Brain microvascular endothelial cell (primary cell): ENCODE measurements at places on chromosomes 6 and 20.

- no peak for DNase-seq
These were observed 16.7 kb upstream of the OSTM1 start for GRCh38 chr6:108091288-108091687.

- no peak for DNase-seq
These were observed 652.5 kb upstream of the EPHA7 start for GRCh38 chr6:94071835-94072234.

DNA sequence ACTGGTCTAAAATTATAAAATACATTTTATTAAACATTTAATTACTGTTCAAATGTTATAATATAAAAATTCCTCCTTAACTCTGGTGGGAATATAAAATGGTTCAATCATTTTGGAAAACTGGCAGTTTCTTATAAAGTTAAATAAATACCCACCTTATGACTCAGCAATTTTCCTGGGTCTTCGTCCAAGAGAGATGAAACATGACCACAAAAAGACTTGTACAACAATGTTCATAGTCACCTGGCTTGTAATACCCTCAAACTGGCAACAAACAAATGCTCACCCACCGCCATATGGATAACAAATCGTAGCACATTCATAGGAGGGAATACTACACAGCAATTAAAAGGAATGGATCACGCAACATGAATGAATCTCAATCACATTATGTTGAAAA is 66.0 kb upstream of the RIN2 start:
- DNase-seq: no peak

DNA sequence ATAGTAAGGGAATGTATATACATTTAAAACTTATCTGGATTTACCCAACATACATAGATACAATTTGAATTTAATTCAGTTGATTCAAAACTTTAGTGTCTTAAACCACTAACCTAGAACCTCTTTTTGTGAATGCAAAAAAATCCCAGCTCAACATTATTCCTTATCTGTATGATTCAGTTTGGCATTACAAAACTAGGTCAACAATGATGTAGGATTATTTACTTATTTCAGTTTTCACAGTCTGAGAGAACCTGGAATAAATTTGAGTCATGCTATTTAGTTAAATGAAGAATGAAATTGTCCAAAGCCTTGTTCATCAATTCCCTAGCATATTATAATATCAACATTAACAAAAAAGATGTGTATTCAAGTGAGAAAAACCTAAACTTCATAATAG is 7.4 kb upstream of the PLCB1 start:
- no peak for DNase-seq

- peak; percentile 29 for DNase-seq
These were observed 375.8 kb downstream of the QKI start for GRCh38 chr6:163790266-163790840.

- DNase-seq: no peak
These were observed 18.6 kb downstream of the ABCF1 start for GRCh38 chr6:30589754-30590358.

GRCh38 chr6:36730424-36731380 is 33.1 kb downstream of the RAB44 start:
- no peak for DNase-seq

DNA sequence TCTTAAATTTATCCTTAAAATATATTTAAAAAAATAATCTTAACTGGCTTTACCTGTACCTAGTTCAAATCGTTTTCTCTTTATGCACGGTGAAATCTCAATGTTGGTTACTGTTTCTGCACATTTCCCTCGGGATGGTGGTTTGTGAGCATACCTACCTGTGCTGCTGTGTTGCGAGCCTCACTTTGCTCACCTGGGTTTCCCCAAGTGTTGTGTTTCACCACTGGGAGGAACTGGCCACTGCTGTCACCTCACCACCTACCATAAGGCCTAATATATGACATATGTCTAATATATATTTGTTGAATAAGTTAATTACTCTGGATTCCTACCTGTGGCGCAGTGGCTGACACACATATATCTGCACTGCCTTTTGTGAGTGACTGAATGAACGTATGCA is 493.5 kb upstream of the FLRT3 start:
- DNase-seq: no peak

- no peak for DNase-seq
These were observed 154.8 kb upstream of the KCNQ5 start for GRCh38 chr6:72466971-72467566.

DNA sequence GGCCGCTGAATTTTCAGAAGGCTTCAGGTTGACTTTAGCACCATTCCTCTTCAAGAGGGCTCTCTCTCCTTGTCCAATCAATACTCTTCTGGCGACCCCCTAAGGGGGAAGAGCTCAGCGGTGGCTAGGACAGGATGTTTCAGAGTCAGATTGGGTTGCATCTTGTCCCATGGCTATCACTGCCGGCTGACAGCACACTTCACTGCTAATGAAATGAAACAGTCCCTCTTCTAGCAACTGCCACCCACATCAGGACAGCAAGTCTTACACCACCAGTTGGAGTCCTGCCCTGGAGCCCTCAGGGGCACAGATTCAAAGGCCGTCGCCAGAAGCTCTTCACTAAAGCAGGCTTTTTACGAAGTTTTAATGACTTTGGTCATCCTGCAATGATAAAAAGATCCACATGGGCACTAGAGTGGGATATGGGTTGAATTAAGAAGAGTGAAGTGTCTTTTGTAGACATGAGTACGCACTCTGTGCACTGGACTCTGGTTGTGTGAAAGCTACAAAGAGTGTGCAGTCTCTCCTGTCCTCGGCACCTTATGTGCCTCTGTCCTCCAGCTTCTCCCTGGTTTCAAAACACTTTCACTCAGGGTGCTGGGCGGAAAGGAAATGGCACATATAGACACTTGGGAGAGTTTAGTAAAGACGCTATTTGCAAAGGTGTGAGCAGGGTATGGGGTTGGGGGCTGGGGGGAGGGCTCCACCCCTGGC is 66.1 kb upstream of the SLC22A16 start:
- no peak for DNase-seq

DNA sequence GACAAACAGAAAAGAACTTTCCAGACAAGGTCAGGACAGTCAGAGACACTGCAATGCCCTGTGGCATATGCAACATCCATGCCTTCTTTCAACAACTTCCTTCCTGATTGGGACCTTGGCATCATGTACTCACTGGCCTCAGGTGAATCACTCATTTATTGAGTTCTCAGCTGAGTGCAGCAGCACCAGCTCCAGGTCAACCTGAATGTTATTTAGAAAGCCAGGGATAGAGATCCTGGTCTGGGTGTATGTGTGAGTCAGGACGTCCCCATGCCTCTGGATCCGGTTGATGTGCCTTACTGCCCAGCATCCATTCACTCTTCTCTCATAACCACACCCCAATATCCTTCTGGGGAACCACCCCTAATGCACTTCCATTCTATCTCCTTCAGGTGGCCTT is 54.4 kb downstream of the SNRNP48 start:
- no peak for DNase-seq

DNA sequence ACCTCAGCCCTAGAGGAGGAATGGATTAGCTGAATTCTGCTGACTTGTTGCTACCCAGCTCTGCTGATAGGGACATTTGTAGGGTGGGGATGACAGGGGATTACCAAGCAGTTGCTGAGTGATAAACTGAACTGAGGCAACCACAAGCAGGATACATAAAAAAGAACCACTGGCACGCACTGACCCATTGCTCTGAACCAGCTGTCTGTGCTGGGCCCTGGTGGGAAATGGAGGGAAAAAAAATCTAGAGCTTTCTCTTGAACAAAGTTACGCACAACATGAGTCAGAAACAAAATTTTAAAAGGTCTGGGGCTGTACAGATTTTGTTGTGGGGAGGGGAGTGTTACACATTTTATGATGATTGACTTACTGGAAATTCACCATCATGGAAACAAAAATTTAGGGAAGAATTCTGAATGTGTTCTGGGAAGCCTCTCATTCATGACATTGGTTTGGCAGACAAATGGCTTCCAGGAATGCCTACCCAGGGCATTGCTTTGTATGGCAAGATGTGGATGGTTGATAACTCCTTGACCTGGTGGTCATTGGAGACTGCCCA is 37.7 kb downstream of the FOXO3 start:
- no peak for DNase-seq

DNA sequence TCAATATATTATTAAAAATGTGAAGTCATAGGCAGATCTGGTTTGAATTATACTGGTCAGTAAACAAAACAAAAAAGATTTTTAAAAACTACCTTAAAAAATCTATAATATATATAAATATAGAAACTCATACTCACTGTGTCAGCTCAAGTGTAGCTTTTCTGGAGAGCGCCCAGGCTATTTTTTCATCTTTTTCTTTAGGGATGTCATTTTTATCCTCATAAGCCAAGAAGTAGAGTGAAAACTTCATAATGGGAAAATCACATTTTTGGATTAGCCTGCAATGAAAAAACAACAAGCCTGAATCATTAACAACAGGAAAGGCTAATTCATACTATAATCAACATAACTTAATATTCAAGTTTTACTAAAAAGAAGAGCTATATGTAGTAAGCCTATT is 18.7 kb downstream of the GLO1 start:
- no peak for DNase-seq

DNA sequence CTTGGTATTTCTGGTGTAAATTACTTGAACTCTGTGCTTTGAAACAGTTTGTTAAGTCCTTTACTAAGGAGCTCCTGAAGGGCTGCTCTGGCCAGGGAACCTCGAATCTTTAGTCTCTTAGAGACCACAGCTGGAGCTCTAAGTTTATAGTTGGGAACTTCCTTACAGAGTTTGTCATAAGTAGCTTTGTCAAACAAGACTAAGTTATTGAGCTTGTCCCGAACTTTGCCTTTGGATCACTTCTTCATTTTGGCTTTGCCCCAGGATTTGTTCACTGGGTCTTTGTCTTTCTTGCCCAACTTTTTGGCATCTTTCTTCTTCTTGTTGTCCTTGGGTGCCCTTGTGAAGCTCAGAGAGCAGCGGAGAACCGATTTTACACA is 64.8 kb downstream of the FAM50B start:
- no peak for DNase-seq

DNA sequence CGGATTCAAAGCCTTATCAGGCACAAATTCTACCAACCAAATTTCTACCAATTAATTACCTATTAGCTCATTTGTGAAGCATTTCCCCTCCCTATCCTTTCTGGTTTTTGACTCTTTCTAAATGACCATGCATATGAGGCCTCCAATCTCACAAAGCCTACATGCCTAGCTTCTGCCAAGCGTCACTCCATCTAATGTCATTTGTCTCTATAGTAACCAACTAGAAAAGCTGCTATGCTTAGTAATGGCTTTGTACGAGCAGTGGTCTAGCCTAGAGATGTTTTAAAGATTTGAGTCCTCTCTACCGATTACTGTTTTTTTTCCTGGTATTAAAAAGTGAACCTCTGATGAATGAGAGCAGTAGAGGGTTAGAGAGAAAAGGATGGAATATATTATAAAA is 4.8 kb upstream of the ASF1A start:
- DNase-seq: no peak

GRCh38 chr20:53743607-53744260 is 150.1 kb upstream of the ZNF217 start:
- DNase-seq: no peak

GRCh38 chr20:44714701-44715498 is at the start of gene CCN5:
TSS of gene CCN5 (plus strand) at chr20:44715369. CDS start at chr20:44715391, 22 bp downstream.
- peak; percentile 60 for DNase-seq

DNA sequence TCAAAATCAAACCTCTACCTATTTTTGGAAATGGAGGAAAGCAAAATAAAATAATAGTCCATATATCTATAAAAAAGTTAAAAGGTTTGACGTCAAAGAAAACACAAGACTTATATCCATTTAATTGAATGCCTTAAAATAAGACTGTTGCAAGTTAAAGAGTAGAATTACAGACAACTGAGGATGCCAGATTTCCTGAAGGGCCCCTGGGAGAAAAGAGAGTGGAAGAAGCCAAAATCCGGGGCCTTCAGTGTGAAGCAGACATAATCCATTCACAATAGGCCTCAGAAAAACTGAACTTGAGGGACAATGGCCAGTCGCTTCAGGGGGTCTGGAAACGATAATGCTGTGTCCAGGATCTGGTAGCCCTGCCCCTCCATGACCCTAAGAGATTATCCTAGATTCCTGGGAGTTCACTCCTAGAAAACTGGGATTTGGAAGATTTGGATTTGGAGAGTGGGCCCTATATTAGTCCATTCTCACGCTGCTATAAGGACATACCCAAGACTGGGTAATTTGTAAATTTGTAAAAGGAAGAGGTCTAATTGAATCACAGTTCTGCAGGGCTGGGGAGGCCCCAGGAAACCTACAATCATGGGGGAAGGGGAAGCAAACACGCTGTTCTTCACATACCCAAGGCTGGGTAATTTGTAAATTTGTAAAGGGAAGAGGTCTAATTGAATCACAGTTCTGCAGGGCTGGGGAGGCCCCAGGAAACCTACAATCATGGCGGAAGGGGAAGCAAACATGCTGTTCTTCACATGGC is 94.0 kb upstream of the SLC2A12 start:
- no peak for DNase-seq

- no peak for DNase-seq
These were observed 24.8 kb downstream of the ADTRP start for GRCh38 chr6:11753798-11754197.

- no peak for DNase-seq
These were observed 38.5 kb downstream of the SUN5 start for GRCh38 chr20:32965581-32966373.
